ENCODE measurements at places on chromosomes 4 and X. TPM values are rescaled to one million over a fixed set of nuclear protein-coding genes. Genes with fewer than 3 reads are reported as not detected.

DNA sequence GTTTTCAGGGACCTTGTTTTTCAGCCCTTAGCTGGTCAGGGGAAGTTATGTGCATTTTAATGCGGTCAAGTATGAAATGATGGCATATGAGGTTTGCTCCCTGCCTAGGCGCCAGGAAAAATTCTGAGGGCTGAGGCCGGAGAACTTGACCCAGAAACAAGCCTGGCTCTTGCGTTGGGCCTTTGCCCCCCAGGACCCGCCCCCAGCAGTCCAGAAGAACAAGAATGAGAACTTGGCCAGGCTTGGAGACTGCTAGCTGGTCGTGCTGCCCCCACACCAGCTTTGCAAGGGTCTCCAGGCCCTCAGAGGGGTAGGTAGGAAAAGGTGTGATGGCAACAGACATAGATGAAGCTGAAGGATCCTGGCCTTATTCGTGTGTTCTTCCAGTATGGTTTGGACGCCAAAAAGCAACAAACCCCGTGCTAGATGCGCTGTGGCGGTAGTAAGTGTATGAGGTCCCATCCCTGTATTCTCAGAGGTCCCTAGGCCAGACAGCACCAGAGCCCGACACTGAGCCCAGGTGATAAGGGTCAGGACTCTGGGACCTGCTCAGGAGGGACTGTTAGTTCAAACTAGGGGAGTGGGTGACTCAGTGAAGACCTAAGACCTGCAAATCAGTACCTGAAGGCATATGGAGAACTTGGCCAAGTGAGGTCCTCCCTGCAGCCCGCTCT lies 10.5 kb downstream of the NKX3-2 start:
- H3K4me1 ChIP-seq = no peaks in the 10 kb centered on the region
- H3K4me3 ChIP-seq = no peak overlapping the region
- H3K27me3 ChIP-seq = peaks cover 96% of the 10 kb centered on the region
- no peak overlapping the region for H3K27ac ChIP-seq
- DNase-seq = no peak

- no peak overlapping the region for H3K27ac ChIP-seq
- H3K4me3 ChIP-seq = no peak overlapping the region
- no peaks in the 10 kb centered on the region for H3K27me3 ChIP-seq
- H3K36me3 ChIP-seq = peaks cover 2% of the 10 kb centered on the region
- H3K4me1 ChIP-seq = peaks cover 3% of the 10 kb centered on the region
Observed at GRCh38 chr4:55445921-55446577, 50.3 kb downstream of the TMEM165 start.

Gene SSX3
- not detected for total RNA-seq

- no peak overlapping the region for H3K4me3 ChIP-seq
- H3K27me3 ChIP-seq = no peaks in the 10 kb centered on the region
- H3K4me1 ChIP-seq = no peaks in the 10 kb centered on the region
- DNase-seq = no peak
- no peaks in the 10 kb centered on the region for H3K36me3 ChIP-seq
- no peak overlapping the region for H3K27ac ChIP-seq
Observed at GRCh38 chrX:73876911-73877310, 313.9 kb downstream of the CHIC1 start.

Gene TNIP3
- total RNA-seq = not detected

DNA sequence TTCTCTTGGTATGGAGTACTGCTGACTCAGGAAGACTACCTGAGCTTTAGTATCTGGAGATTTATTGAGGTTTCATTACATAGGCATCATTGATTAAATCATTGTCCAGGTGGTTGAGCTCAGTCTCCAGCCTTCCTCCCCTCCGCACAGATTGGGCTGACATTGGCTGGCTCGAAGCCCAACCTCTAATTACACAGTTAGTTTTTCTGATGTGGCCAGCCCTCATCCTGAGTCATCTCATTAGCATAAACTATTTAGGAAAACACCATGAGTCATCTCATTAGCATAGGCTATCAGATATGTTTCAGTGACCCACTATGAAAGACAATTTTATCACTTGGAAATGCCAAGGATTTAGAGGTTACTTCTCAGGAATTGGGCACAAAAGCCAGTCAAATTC lies 93.9 kb upstream of the ANKRD50 start:
- H3K4me1 ChIP-seq = peaks cover 3% of the 10 kb centered on the region
- H3K36me3 ChIP-seq = no peaks in the 10 kb centered on the region
- H3K4me3 ChIP-seq = no peak overlapping the region

DNA sequence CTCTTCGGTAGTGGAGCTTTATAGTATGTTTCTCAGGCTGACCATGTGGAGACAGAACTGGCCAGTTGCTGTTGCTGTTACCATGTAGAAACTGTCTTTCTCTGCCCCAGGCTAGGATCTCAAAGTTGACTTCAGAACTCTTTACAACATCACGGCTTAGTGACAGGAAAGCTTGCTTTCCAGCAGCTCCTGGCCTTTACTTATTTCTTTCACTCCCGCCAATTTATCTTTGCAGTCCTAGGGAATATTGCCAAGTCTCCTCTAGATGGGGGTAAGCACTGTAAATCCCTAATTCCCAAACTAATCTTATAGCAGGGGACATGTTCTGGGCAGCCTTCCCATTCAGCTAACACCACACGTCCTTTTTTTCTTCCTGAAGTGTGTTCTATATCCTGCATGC lies 631.6 kb downstream of the SPRY1 start:
- H3K4me3 ChIP-seq = no peak overlapping the region
- no peaks in the 10 kb centered on the region for H3K27me3 ChIP-seq
- no peak overlapping the region for H3K27ac ChIP-seq
- no peaks in the 10 kb centered on the region for H3K4me1 ChIP-seq
- H3K36me3 ChIP-seq = no peaks in the 10 kb centered on the region

GRCh38 chrX:116009861-116010710 lies 160.5 kb upstream of the AGTR2 start:
- H3K4me3 ChIP-seq = no peak overlapping the region
- no peak overlapping the region for H3K27ac ChIP-seq
- H3K27me3 ChIP-seq = no peaks in the 10 kb centered on the region
- no peaks in the 10 kb centered on the region for H3K36me3 ChIP-seq

Gene SLC25A4
- total RNA-seq = 13.9 TPM

- H3K36me3 ChIP-seq = no peaks in the 10 kb centered on the region
- peaks cover 14% of the 10 kb centered on the region for H3K27me3 ChIP-seq
- H3K4me1 ChIP-seq = no peaks in the 10 kb centered on the region
- no peak overlapping the region for H3K4me3 ChIP-seq
- DNase-seq = no peak
Observed at GRCh38 chr4:8880851-8881250, 9.2 kb upstream of the HMX1 start.

- H3K27me3 ChIP-seq = no peaks in the 10 kb centered on the region
- H3K4me1 ChIP-seq = no peaks in the 10 kb centered on the region
- DNase-seq = no peak
- H3K4me3 ChIP-seq = no peak overlapping the region
- no peaks in the 10 kb centered on the region for H3K36me3 ChIP-seq
- H3K27ac ChIP-seq = no peak overlapping the region
Observed at GRCh38 chrX:65997978-65998717, 41.7 kb downstream of the VSIG4 start.

- H3K4me3 ChIP-seq = no peak overlapping the region
- DNase-seq = no peak
- no peaks in the 10 kb centered on the region for H3K36me3 ChIP-seq
- H3K27me3 ChIP-seq = no peaks in the 10 kb centered on the region
- H3K4me1 ChIP-seq = no peaks in the 10 kb centered on the region
Observed at GRCh38 chrX:151695583-151696340, 504 bp downstream of the PRRG3 start.

Gene NLGN4X
- total RNA-seq = not detected

Gene SEL1L3
- total RNA-seq = 91.1 TPM

Gene NAT8L
- total RNA-seq = 0.12 TPM

Gene MAGEB1
- not detected for total RNA-seq

DNA sequence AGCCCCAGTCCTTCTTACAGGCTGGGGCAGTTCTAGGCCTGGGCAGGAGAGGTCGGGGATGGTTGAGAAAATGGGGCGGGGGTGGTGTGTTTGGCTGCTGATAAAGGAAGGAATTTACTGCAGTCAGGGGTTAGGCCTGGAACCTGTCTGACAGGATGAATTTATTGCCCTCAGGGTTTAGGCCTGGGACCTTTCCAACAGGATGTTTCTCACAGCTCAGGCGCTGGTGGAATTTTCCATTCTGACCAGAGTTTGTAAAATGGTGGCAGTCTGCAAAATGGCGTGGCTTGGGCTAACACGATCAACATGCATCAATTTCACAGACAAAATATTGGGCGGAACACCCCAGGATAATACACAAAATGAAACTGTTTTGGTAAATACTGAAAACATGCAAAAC lies 83.5 kb upstream of the SPIN4 start:
- H3K4me3 ChIP-seq = no peak overlapping the region
- H3K4me1 ChIP-seq = no peaks in the 10 kb centered on the region
- no peaks in the 10 kb centered on the region for H3K27me3 ChIP-seq

DNA sequence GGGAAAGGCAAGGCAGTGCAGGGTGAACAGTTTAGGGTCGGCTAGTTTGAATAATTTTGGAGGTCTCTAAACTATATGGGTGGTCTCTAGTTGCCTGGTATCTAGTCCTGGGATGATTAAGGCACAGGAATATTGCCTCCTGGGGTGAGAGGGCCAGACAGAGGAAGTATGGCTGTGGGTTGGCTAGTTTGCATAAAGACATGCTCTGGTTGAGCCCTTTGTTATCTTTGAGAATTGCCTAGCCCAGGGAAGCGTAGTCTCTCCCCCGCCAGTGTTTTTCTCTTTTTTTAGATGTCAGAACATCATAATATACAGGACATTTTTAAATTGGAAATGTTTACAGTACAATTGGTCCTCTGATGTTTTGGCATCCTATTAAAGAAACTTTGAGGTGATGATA lies 163.5 kb downstream of the PWWP3B start:
- no peaks in the 10 kb centered on the region for H3K36me3 ChIP-seq
- H3K4me3 ChIP-seq = no peak overlapping the region
- no peaks in the 10 kb centered on the region for H3K4me1 ChIP-seq
- no peaks in the 10 kb centered on the region for H3K27me3 ChIP-seq
- no peak overlapping the region for H3K27ac ChIP-seq

GRCh38 chr4:176186067-176186466 lies 9.3 kb downstream of the SPATA4 start:
- no peak overlapping the region for H3K27ac ChIP-seq
- no peaks in the 10 kb centered on the region for H3K27me3 ChIP-seq
- H3K36me3 ChIP-seq = no peaks in the 10 kb centered on the region
- H3K4me3 ChIP-seq = no peak overlapping the region
- no peak for DNase-seq
- H3K4me1 ChIP-seq = no peaks in the 10 kb centered on the region

- DNase-seq = no peak
Observed at GRCh38 chr4:1093391-1094335, 19.7 kb downstream of the RNF212 start.

Gene F8A1
- total RNA-seq = 19.8 TPM

DNA sequence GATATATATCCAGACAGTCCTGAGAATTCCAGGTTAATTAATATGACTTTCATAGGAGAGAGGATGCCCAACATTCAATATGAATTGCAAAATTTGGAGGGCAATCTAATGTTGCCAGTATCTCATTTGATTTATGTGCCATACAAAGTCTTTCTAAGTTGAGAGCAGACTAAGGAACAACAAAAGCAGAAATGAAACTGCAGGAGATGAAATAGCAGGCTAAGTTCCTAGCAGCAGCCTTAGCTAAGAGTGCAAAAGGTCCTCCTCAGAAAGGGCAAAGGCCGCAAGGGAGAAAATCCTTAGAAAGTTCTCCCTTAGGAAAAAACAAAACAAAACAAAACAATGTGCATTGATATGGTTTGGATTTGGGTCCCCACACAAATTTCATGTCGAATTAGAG lies 602.9 kb upstream of the HTR2C start:
- no peaks in the 10 kb centered on the region for H3K36me3 ChIP-seq
- no peak for DNase-seq
- H3K27ac ChIP-seq = no peak overlapping the region
- H3K27me3 ChIP-seq = no peaks in the 10 kb centered on the region
- no peak overlapping the region for H3K4me3 ChIP-seq
- no peaks in the 10 kb centered on the region for H3K4me1 ChIP-seq

DNA sequence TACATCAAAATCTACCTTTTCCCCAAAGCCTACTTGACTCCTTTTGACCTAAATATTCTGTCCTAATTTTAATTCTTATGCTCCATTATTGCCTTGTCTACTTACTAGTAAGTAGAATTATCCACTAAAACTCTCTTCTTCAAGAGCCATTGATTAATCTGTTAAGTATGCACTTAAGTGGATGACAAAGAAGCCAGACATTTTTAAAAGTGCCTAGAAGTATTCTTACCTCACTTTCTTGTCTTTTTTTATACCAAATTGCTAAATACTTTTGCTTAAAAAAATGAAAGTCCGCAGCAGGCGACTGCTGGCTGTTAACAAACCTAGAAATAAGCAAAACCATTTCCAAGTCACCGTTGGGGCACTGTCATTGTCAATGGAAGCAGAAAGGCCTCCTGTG lies 20.1 kb upstream of the FRMPD4 start:
- no peaks in the 10 kb centered on the region for H3K4me1 ChIP-seq
- H3K4me3 ChIP-seq = no peak overlapping the region
- H3K36me3 ChIP-seq = no peaks in the 10 kb centered on the region
- no peak for DNase-seq

GRCh38 chr4:11201256-11201655 lies 227.4 kb downstream of the HS3ST1 start:
- H3K27ac ChIP-seq = no peak overlapping the region
- no peaks in the 10 kb centered on the region for H3K4me1 ChIP-seq
- no peaks in the 10 kb centered on the region for H3K27me3 ChIP-seq
- H3K36me3 ChIP-seq = no peaks in the 10 kb centered on the region
- no peak for DNase-seq

Gene MAB21L2
- not detected for total RNA-seq

DNA sequence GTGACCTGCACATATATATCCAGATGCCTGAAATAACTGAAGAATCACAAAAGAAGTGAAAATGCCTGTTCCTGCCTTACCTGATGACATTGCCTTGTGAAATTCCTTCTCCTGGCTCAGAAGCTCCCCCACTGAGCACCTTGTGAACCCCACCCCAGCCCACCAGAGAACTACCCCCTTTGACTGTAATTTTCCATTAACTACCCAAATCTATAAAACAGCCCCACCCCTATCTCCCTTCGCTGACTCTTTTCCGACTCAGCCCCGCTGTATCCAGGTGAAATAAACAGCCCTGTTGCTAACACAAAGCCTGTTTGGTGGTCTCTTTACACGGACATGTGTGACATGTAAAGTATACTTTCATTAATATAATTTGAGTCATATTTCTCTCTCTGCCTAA lies 320.3 kb upstream of the TECRL start:
- no peaks in the 10 kb centered on the region for H3K27me3 ChIP-seq
- no peak for DNase-seq
- H3K4me3 ChIP-seq = no peak overlapping the region
- H3K4me1 ChIP-seq = no peaks in the 10 kb centered on the region
- no peak overlapping the region for H3K27ac ChIP-seq

Gene CENPC
- total RNA-seq = 26.4 TPM

DNA sequence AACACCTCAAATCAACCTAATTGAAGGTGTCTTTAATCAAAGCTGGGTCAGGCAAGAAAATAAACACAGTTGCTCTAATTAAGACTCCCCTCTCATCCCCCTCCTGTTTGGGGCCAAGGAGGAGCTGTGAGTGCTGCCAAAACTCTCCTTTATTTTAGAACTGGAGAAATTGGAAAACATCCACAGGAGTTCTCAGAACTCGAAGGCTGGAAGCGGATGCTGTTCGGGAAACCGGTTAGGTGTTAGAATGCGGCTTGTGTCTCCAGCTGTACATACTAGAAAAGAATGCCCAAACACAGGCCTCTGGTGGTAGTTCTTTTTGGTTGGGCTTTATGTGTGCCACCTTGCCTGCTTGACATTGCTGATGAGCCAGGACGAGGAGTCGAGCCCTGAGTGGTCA lies 118.2 kb downstream of the GPR143 start:
- H3K4me1 ChIP-seq = peaks cover 3% of the 10 kb centered on the region
- no peak overlapping the region for H3K27ac ChIP-seq
- H3K4me3 ChIP-seq = no peak overlapping the region
- no peaks in the 10 kb centered on the region for H3K27me3 ChIP-seq

- H3K4me3 ChIP-seq = no peak within 1 kb of the TSS
- no peaks in the 10 kb centered on the region for H3K27me3 ChIP-seq
- H3K27ac ChIP-seq = no peak within 1 kb of the TSS
- no peak for DNase-seq
- H3K36me3 ChIP-seq = no peaks in the 10 kb centered on the region
Observed at GRCh38 chrX:110795645-110796406, at the start of gene CHRDL1. TSS of gene CHRDL1 (minus strand) at chrX:110795817. CDS start at chrX:110792181, 3,636 bp downstream.

Measured in endothelial cell of umbilical vein (primary cell).